ENCODE measurements at places on chromosomes 5 and 9.

DNA sequence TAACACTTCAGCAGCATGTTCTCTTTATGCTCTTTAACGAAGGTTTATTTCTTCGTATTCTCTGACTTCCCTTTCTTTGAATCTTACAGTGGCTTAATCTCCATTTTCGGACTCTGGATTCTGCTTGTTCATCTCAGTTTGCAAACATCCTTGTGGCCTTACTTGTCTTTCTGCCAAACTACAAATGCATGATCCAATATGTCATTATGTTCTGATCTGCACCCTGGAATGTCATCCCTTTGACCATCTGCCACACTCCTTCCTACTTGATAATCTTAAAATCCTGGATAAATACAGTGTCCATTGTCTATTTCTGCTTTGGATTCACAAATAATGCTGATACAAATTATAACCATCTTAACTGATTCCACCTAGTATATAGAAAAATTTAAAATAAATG lies 499.2 kb downstream of the CDH18 start:
- DNase-seq, result no peak

DNA sequence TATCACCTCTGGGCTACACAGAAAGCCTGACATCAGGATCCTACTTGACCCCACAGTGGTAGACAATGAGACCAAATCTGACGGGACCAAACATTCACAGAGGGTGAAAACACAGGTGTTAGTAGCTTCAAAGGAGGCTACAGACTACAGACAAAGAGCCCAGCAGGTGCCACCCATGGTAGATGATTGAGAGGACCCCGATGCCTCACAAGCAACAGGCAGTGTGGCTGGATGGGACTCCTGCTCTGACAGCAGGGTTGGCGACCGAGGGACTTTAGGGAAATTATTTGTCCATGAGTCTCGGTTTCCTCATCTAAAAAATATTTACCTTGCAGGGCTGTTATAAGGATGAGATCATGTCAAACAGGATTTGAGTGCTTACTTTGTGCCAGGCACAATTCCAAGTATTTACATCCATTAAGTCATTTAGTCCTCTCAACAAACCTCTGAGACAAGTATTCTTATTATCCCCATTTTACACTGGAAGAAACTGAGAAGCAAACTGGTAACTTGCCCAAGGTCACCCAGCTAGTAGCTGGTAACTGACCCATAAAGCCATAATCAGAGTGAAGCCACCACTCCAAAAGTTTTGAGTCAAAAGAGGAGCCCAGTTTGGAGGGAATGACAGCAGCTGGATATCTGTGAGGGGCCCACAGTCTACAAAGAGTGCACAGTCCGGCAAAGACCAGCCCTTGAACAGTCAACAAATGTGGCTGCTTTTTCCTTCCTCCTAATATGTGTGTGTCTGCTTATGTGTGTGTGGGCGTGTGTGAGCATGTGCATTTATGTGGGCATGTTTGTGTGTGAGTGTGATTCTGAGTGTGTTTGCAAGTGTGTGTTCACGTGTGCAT lies 502.0 kb downstream of the BNC2 start:
- no peak for DNase-seq

DNA sequence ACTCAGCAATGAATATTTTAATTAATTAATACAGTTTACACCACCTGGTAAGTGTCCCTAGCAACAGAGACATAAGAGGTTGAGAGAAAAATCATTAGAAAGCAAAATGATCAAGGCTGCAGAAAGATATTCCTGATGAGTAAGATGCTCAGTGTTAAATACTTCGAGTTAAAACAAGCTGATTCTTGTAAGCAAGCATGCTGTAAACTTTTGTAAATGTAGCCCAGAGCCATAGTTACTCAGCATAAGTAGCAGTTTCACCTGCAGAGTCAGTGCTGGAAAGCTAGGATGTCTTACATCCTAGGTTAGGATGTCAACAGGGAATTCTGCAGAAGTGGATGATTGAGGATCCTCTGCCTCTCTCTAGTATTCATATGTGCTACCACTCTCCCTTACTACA lies 4.2 kb downstream of the PRKACG start:
- DNase-seq, result no peak

DNA sequence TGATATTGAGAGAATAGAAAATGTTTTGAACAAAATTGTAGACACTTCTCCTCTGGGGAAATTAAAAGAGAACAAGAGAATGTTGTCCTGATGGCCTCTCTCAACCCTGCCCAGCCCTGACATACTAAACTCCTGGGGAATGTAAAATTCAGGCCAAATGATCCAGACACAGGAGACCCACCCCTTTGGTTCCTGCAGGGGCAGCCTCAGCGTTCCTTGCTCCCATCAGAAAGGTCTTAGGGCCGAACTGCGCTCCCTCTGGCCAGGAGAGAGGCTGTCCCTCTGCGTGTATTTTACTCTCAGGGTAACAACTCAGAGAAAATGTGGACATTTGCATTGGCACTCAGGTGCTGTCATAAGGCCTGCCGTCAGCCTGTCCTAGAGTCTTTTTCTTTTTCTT lies 616.3 kb upstream of the KLF4 start:
- no peak for DNase-seq

DNA sequence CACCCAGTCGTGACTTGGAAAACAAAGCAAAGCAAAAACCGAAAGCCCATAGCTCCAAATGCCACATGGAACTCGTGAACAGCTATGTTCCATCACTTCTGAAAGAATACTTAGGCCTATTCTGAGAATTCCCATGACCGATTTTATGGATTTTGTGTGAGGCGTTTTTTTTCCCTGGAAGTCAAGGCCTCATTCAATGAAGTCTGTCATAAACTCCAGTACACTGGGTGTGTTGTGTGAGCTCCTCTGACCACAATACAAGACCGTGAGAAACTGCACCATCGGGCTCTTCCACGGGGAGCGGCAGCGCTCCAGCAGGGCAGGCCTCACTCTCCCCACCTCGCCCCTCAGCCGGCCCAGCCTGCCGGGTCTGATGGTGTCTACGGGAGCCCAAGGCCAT lies 209.5 kb downstream of the FANCC start:
- DNase-seq, result no peak

DNA sequence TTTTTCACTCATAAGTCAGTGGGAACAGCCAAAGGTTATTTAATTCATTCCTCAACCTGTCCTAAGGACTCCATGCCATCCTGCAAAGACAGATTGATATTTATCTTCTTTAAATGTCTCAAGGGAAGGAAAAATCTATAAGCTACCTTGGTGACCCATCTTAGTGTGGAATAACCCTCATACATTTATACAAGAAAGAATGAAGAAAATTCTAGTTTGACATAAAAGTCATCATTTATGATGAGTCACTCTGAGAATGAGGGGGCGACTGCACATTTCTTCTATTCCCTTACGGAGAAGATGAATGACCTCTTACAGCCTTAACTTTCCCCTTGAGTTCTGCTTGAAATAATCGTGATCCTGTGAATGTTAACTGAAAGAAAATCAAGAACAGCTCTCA lies 26.8 kb upstream of the NUDT12 start:
- no peak for DNase-seq

GRCh38 chr9:96502539-96503373 lies 52.8 kb downstream of the HABP4 start:
- no peak for DNase-seq

DNA sequence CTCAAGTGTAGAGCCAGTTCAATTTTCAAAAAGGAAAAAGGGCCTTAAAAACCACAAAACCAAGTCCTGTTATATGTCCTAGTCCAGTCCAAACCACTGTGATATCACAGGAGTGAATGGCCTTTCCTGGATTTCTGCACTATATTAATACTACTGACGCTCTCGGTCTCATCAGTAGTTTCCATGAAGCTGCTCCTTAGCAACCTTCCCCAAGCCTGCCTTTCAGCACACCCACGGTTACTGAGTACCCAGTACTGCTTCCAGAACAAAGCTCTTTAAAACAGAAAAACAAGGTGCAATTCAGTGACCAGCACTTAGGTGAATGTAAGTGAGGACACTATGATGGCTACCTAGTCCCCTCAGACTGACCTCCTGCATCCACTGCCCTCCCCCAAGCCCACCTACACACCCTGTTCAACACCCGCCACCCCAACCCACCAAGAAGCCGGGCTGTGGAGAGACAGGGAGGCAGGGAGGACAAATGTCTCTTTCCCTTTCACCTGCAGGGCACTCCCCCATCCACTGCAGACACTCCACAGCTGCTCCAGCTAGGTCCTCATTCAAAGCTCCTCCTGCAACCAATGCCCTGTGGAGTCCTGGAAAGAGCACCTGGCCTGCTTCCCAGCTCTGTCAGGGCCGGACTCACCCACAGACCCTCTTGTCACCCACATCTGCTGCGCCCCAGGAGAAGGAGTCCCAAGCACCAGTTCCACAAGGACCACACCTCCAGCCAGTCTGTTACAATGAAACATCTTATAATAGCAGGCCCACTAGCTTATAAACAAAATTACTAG lies 25.9 kb downstream of the PSMB7 start:
- no peak for DNase-seq

DNA sequence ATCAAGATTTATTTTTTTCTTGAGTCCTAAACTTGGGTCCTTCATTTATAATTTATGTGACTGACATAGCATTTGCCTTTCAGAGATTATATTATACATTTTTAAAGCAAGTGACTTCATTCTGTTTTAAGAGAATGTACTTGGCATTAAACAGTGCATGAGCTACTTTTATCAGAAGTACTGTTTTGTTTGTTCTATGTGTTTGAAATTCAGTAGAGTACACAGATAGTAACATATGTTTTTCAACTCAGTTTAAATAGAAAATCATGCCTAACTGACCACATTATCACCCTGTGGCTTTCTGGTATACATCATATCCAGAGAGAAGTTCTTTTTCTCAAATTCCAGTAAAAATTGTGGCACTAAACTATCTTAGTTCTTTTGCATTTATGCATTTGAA lies 335.3 kb upstream of the CDH18 start:
- no peak for DNase-seq

DNA sequence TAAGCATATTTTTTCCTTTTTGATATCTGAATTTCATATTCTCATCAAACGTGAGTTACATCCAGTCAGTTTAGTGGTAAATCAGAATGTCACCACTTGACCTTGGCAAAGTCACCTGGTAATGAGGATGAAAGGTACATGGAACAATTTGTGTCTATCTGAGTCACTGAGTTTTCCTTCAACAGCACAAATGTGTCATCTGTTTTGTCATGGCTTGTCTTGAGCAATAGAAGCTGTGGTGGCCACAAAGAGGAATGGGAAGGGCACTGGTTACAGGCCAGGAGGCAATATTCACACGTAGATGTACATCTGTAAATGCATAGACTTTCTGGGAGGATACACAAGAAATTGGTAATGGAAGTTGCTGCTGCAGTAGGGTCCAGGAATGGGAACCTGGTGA lies 8.4 kb upstream of the ZNF474 start:
- DNase-seq, result no peak

GRCh38 chr9:129498451-129499384 lies 122.2 kb downstream of the C9orf50 start:
- no peak for DNase-seq

GRCh38 chr9:114072184-114073140 lies 5.6 kb downstream of the AMBP start:
- peak; percentile 34 for DNase-seq

- DNase-seq, result no peak
Measured at GRCh38 chr5:154346427-154346826, 99.4 kb upstream of the SAP30L start.

DNA sequence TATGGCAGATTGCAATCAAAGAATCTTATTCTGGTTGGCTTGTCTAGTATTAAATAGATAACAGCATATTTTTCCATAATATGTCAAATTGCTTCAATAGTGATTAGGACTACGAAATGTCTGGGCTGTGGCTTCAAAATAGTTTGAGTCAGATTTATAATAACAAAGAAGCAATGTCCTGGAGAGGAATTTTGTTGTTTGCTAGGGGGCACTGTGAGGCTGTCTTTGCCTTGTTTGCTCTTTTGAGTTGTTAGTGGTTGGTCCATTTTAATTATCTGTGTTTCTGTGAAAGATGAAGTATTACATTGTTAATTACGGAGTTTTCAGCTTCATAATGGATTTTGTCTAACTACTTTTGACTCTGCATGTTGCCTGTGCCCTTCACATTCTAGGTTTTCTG lies 713.6 kb downstream of the TLE4 start:
- DNase-seq, result peak; percentile 24

GRCh38 chr5:76920491-76920890 lies 32.4 kb upstream of the CRHBP start:
- no peak for DNase-seq

GRCh38 chr9:101027236-101027635 lies 1.3 kb upstream of the PLPPR1 start:
- DNase-seq, result no peak

GRCh38 chr5:113161806-113162205 lies 185.2 kb downstream of the DCP2 start:
- DNase-seq, result no peak

DNA sequence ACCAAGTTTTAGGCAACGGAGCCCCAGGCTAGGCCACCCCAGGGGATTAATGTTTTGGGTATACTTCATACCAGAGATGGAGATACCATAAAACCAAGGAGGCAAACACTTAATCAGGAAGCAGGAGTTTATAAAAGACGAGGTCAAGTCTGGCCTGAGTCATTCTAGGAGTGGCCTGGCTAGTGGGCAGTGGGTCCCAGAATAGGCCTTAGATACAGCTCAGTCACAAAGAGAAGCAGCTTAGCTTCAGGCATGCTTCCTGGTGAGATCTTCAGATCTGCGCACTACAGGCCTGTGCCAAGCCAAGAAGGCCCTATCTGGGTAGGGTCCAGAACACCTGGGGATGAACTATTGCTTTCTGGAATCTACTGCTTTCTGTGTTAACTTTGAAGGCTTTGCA lies 20.6 kb upstream of the NR5A1 start:
- no peak for DNase-seq

DNA sequence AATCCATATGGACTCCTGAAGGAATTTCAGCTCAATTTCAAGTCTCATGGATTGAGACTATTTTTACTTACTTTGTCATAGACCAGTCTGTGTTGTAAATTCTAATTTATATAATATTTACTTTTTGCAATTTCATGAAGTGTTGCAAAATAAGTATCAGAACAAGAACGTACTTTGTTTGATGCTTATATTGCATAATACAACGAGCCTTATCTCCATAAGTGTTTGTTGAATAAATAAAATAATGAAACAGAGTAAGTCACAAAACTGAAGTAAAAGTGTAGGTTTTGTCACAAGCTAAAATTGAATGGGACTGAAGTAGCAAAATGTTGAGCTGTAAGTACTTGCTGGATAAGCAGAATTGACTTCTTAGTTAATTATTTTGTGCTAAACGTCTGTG lies 3.0 kb upstream of the LIFR start:
- DNase-seq, result no peak

DNA sequence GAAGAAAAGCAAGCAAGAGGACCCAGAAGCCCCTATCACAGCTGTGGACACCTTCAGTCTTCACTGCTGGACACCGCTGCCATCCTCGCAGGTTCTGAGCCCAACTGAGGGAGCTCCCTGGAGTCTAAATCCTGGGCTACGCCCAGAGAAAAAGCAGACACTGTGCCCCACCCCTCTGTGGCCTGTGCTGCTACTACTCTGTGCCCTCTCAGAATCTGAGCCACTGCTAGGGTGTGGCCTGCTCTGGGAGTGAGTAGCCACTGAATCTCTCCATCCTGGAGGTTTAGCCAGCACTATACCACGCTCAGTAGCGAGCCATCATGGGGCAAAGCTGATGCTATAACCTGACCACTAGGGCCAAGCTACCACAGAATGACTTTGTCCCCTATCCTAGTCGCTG lies 338.2 kb downstream of the NPR3 start:
- no peak for DNase-seq

GRCh38 chr9:72911816-72912215 lies 41.0 kb downstream of the ALDH1A1 start:
- DNase-seq, result no peak

GRCh38 chr5:68245319-68245718 lies 29.8 kb downstream of the PIK3R1 start:
- DNase-seq, result no peak
